ENCODE measurements at places on chromosomes 2 and 18. TPM values are rescaled to one million over a fixed set of nuclear protein-coding genes. Genes with fewer than 3 reads are reported as not detected.

DNA sequence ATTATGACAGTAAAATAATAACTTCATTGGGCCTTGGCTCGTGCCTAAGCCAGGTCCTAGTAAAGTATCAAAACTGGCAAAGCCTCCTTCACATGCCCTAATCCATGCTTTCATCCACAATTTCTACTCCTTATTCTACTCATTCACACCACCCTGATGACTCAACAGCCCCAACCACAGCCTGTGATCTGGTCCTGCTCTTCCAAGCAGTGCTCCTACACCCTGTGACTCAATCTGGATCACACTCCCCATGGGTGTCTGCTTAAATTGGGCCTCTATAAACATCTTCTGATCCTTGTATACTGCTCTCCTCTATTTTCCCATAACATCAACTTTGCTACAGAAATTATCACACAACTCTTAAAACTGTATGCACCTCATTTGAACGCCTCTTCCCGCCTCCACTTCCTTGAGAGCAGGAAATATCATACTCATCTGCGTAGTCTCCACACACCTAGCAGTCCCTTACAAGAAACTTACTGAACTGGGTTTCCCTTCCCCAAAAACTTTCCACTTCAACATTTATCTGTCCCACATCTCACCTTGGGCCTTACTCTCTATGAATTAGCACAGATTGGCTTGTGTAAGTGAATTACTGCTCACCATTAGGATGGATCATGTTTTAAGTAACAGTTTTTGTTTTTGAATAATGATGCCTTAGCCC lies 15.9 kb downstream of the GTF3C3 start:
- DNase-seq, result no peak

- peak; percentile 33 for DNase-seq
These were observed 120.5 kb upstream of the CXCR4 start for GRCh38 chr2:136238286-136239078.

DNA sequence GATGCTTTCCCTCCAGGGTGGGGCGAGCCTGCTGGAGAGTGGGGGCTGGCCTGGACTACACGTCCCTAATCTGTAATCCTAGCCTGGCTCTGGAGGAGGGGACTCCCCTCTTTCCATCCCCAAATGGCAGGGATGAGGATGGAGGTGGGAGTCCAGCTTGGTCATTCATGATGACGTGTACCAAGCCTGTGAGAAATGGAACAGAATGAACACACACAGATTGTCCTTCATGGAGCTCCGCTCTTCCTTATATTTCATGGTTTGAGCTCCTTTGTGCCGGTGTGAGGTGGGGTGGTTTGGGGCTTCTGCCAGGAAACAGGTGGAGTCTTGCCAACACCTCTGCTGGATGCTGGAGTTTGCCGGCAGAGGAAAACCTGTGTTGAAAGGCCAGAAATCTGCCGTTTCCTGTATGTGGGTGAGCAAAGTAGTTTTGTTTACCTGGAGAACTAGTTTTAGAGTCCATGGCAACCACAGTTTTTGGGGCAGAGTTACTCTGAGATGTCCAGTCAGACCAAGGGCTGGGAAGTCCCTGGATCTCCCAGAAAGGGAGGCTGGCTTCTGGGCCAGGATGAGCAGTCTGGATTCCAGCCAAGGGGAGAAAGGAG lies 417.6 kb upstream of the MEX3C start:
- no peak for DNase-seq

GRCh38 chr2:17877811-17878280 lies 621 bp upstream of the KCNS3 start:
- peak; percentile 60 for DNase-seq

DNA sequence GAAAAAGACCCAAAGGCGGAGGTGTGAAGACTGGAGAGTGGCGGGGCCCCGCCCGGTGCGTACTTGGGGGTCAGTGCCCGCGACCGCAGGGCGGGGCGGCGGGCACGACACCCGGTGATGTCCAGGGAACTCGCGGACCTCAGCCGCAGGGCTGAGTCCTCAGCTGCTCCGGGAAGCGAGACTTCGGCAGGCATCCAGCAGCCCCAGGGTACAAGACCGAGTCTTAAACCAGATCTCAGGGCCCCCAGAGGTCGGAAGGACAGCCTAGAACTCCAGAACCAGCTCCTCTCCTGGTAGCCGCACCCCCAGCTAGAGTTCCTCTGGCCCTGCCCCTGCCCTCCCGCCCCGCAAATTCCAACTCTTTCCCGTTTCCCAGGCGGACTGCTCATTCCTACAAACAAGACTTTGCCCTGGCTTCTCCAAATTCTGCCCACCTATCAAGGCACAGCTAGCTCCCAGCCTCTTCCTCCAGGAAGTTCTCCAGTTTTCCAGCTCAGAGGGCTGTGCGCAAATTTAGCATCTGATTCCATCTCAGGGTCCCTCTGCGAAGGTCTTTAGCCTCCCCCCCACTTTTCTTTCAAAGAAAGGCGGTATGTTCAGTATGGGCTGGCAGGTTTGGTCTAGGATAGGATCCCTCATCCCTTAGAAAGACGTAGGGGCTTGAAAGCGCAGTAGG lies 26.0 kb upstream of the NOTO start:
- peak; percentile 58 for DNase-seq

ROCK2 gene
- total RNA-seq, result 22.3 TPM

PROC gene
- total RNA-seq, result 0.25 TPM

DBI gene
- total RNA-seq, result 158 TPM

GRCh38 chr2:9610781-9611548 lies 19.8 kb downstream of the YWHAQ start:
- no peak for DNase-seq

DNA sequence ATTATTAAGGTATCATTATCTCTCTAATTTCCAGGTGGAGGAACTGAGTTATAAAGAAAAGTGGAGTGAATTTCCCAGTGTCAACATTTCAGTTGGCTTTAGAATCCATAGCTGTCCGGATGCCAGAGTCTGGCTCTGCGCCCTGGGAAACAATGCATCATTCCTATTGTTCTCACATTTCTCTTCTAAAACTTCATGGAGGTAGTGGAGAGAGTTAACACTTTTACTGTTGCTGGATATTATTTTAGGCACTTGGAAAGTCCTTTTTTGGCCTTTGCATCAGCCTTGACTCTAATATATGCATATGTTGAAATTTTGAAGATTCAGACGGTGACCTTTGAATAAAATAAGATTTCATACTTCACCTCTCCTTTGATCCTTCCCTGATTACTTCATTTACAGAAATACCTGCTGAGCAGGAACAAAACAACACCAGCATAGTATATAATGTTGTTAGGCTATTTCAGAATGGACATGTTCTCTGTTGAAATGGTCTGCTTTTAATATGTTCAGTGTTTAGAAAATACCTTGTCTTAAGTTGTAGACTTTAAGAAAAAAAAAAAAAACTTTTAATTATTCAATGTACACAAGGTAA lies 148.8 kb downstream of the EPHA4 start:
- no peak for DNase-seq

- peak; percentile 60 for DNase-seq
These were observed 112.7 kb upstream of the TACR1 start for GRCh38 chr2:75311993-75312392.

DNA sequence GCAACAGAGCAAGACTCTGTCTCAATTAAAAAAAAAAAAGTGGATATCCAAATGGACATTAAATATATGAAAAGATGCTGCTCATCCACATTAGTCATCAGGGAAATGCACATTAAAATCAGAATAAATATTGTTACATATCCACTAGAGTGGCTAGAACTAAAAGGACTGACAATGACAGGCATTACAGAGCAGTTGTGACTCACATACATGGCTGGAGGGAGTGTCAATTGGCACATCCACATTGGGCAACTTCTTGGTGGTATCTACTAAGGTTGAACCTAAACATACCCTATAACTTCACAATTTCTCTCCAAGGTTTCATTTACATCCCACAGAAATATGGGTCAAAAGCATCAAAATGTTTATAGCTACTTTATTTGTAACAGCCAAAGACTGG lies 14.0 kb upstream of the DNER start:
- DNase-seq, result no peak

GRCh38 chr18:35089382-35089781 lies 48.2 kb downstream of the MAPRE2 start:
- DNase-seq, result no peak

DNA sequence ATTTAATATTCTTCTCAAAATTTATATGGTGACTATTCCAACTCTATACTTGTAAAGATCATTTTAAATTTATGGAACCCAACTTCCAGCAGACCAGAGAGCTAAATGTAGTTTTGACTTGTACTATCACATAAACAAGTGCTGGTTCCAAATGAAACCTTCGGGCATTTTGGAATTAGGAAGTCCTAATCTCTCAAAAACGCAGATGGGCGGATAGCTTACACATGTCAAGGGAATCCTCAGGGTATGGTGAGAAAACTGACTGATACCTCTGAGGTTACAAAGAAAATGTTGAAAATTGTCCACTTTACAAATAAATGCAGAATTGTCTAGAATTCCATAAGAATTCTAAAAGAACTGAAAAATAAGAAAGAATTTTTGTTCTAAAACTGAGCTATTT lies 224.1 kb downstream of the SS18 start:
- DNase-seq, result no peak

GCKR gene
- total RNA-seq, result not detected

DNA sequence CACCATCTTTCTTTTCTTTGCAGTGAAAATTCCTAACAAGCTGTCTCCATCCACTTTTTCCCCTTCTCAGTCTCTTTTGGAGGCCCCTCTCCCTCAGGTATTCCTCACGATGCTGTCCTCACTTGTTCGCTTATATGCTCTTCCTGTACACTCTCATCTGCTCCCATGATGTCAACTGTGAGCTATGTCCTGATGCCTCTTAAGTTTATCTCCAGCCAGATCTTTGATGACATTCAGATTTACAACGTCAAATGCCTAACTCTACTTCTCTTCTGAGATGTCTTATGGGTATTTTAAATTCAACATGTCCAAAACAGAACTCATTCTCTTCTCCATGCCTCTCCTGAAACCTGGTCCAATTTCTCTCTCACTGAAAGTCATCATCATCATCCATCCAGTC lies 55.1 kb upstream of the SERTAD2 start:
- no peak for DNase-seq

KLHL29 gene
- 1.6 TPM for total RNA-seq

EML6 gene
- total RNA-seq, result 1.6 TPM

- no peak for DNase-seq
These were observed 124.8 kb downstream of the AFF3 start for GRCh38 chr2:100017633-100018032.

DNA sequence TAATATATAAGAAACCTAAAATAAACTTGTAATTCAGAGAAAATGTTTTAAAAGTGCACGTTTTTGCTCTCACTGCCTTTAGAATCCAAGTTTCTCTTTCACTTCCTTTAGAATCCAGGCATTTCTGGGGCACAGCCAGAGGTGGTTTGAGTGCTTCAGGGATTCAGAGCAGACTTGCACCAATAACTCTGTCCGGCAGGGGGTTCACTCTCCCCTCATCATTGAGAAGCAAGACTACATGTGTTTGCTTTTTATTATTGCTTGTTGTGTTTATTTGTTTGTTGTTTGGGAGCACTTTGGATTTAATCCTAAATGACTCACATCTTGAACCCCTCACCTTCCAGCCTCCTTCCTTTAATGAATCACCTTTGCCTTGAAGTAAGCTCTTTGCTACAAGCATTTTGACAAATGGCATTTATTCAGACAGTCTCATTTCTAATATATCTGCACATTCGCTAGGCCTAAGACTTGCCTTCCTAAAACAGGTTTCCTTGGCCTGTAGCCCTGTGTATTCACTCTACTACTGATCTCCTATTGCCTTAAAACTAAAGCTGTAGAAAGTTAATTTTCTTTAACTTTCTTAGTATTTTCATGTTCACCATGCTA lies 233.5 kb upstream of the ATP5MC3 start:
- DNase-seq, result peak; percentile 72

- DNase-seq, result no peak
These were observed 1041.2 kb downstream of the DPP10 start for GRCh38 chr2:115483666-115484065.

FBXO36 gene
- total RNA-seq, result 13.1 TPM

DNA sequence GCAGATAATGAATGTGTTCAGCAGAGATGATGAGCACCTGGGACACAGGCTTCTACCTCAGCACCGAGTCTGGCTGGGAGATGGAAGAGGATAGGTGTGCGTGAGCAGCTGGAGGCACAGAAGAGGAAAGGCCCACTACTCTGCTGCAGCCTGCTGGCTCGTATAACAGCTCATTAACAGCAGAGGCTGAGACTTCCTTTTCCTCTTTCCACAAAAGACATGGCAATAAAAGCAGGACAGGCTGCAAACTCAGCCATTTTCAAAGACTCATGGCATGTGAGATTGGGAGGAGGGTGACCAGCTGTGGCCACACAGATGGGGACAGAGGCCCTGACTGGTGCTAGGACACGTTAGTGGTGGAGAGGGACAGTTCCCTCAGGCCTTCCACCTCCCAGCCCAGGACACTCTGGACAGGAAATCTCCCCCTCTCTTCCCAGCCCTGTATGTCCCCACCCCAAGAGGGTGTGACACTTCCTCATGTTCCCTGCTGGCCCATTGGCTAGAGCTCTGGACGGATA lies 60.3 kb downstream of the CACNB4 start:
- no peak for DNase-seq

C1GALT1C1L gene
- 0.12 TPM for total RNA-seq

DNA sequence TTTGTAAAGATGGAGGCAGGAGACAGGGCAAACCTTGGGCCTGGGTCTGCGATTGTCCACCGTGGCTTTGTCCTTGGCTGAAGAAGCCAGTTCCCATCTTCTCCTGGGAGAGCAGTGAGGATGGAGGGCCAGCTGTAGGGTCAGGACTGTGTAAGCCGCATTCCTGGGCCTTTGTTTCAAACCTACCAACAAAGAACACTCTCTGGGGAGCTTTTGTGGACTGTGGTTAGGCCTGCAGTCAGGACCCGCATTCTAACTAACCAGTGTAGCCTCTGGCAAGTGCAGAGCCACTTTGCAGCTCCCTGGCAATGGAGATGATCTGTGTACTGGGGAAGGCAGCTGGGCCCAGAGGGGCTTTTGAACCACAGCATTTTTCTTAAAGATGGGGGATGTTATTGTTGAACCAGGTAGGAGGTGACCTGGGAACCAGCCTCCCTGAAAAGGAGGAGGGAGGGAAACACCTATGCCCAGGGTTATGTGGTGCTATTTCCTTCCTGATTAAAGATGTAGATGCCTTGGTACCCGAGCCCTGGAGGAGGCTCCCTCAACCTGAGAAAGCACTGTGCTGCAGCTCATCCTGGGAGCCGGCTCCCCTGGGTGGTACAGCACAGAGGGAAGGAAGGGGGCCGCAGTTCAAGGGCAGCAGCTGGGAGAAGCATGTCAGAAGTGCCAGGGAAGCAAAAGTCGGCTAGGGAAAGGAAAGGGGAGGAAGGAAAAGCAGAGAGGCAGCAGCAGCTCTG lies 12.7 kb upstream of the SMAD4 start:
- peak; percentile 87 for DNase-seq

- no peak for DNase-seq
These were observed 141.4 kb downstream of the TNS1 start for GRCh38 chr2:217861334-217861877.

FAM237A gene
- not detected for total RNA-seq
